ENCODE measurements at places on chromosomes 6 and 20.

DNA sequence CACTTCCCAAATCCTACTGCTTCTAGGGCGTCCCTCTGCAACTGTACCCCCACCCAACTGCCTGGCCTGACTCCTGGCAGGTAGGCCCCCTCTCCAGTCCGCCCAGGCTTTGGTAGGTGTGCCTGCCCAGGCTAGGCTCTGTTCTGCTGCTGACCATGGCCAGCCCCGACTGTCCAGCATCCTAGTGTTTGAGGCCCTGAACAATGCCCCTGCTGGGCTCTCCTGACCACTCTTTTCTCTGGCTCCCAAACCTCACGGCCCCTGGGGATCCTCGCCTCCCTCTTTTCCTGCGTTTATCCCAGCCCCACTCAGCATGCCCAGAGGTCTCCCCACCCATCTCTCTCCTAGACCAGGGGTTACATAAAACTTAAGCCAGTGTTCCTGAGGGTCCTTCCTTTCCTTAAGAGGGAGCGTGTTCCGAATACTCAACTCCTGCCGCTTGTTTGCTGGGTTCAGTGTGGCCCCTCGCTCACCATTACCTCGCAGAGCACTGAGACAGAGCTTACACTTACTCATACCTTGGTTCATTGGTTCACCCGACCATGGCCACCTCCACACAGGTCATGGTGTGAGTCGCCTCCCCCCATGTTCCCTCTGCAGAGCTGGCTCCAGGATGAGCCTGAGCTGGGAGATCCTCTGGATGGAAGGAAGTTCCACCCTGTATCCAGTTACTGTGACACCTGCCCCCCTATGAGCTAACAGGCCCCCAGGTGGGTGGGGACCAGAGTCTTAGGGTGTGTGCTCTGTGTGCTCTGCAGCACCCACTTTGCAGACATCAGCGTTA, 21.0 kb upstream of the MYT1 start:
- no peak for DNase-seq

GRCh38 chr6:28769626-28770402, 154.0 kb downstream of the TRIM27 start:
- DNase-seq: no peak

- no peak for DNase-seq
Observed at GRCh38 chr6:88004707-88005106, 42.9 kb upstream of the SPACA1 start.

- peak; percentile 33 for DNase-seq
Observed at GRCh38 chr6:89117211-89118108, at the start of gene SRSF12. TSS of gene SRSF12 (minus strand) at chr6:89118071. CDS start at chr6:89117887, 184 bp downstream.

GRCh38 chr6:30565772-30566171, 5.5 kb upstream of the ABCF1 start:
- no peak for DNase-seq

- no peak for DNase-seq
Observed at GRCh38 chr6:160790028-160790792, 88.2 kb downstream of the PLG start.

GRCh38 chr6:52410979-52411378, 9.2 kb upstream of the EFHC1 start:
- DNase-seq: no peak

DNA sequence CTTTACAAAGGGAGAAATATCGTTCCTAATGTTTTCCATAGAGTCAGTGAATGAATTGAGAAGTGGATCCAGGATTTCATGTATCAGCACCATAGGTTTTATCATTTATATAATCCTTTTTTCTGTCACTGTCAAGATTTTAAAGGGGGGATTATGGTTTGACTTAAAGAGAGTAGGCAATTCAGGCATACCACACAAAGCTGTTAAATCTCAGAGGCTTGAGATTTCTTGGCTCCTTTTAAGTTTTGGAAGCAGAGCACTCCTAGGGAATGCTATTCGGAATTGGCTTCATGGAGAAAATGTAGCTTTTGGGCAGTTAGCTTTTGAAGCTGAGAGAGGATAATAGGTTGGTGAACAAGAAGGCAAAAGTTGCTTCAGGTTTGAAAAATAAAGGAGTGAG, 274.7 kb downstream of the SOX4 start:
- DNase-seq: no peak

GRCh38 chr6:446418-447366, 55.1 kb downstream of the IRF4 start:
- no peak for DNase-seq

GRCh38 chr6:159193923-159194322, 24.7 kb downstream of the FNDC1 start:
- DNase-seq: no peak

GRCh38 chr20:61440548-61441055, 188.5 kb downstream of the CDH4 start:
- DNase-seq: no peak

DNA sequence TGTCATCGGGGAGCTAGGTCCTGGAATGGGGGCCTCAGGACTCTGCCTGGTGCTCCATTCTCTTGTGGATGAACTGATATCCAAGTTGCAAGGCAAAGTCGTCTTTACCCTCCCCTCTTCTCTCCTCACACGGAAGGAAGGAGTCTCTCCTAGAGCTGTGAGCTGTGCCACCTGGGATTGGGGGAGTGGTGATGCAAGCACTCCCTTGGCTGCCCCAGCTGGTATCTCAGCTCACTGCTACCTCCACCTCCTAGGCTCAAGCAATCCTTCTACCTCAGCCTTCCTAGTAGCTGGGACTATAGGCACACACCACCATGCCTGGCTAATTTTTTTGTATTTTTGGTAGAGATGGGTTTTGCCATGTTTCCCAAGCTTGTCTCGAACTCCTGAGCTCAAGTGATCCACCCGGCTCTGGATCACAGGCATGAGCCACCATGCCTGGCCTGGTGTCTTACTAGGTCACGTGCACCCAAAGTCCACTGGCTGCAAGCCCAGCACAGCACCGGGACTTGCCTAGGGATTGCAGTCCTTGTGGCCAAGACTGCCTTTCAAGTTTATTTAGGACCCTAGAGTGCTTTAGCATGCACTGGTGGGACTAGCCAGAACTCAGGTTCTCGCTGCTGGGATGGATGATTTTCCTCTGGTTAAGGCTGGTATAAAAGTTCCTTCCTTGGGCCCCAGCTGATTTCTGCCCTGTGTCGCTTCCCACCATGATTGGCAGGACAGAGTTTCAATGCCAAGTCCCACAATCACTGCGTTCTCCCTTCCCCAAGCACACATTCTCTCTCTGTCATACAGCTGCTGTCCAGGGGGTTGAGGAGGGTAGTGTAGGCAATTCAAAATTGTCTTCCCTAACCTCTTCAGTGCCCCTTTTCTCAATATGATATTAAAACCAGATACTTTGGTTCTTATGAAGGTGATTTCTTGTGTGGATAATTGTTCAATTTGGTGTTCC, 33.5 kb downstream of the SMAP1 start:
- DNase-seq: no peak

- no peak for DNase-seq
Observed at GRCh38 chr6:8446391-8446790, 11.0 kb upstream of the SLC35B3 start.

DNA sequence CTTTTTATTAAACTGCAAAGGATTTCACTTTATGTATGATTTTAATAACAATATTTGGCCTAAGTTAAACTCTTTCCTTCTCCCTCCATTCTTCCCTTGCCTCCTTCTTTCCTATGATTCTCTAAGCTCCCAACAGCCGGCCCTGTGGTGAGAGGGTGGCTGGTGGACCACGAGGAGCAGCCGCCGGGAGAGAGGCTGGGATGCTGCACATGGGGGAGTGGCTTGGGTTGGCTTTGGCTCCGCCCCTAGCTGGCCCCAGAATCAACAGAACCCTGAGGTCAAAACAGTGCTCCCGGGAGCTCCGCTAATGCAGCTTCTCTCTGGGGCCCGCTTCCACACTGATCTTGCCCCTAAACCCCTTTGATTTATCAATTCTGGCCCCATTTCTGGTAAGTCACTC, 389.8 kb upstream of the AGPAT4 start:
- no peak for DNase-seq

GRCh38 chr6:144347448-144347759, 62.3 kb downstream of the UTRN start:
- no peak for DNase-seq

- no peak for DNase-seq
Observed at GRCh38 chr20:19976595-19977372, 40.4 kb upstream of the NAA20 start.

GRCh38 chr6:106356378-106356777, 4.1 kb upstream of the CRYBG1 start:
- DNase-seq: no peak

DNA sequence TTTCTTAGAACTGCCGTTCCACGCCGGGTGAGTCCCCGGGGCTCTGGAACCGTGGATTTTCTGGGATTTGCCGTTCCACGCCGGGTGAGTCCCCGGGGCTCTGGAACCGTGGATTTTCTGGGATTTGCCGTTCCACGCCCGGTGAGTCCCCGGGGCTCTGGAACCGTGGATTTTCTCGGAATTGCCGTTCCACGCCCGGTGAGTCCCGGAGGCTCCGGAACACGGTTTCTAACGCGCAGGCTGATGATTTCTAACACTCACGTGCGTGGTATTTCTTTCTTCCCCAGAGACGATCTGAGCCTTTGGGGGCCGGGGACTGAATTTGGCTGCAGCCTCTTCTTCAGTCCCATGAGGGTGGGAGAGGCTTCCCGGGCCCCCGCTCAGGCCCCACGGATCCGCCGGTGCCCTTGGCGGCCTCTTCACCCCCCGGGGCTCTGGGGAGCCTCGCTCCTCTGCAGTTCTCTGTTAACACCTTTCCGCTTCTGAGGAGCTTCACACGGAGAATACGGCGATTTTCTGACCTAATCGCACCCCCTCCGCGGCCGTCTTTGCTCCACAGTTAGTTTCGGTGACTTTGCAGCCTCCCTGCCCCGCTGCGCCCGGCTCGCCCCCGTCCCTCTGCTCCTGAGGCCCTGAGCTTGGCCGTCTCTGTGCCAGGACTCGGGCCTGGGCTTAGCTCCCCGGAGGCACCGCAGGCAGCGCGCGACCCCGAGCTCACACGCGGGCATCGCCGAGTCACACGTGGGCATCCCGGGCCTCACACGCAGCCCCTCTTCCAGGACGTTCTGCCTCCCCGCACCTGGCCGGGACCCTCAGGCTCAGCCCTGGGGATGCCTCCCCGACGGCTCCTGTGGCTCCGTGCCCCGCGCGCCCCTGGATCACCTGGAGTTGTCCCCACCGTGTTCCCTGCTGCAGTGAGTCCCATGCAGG, 7.2 kb upstream of the KIF25 start:
- DNase-seq: no peak

GRCh38 chr6:116059713-116060571, 749 bp downstream of the FRK start:
- DNase-seq: no peak

DNA sequence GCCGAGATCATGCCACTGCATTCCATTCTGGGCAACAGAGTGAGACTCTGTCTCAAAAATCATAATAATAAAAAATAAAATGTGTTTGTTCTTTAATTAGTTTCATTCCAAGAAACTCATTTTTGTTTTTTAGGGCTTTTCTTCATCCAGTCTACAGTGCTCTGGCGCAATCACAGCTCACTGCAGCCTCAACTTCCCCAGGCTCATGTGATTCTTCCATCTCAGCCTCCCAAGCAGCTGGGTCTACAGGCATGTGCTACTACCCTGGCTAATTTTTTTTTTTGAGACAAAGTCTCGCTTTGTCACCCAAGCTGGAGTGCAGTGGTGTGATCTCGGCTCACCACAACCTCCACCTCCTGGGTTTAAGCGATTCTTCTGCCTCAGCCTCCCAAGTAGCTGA, 143.6 kb upstream of the JARID2 start:
- DNase-seq: no peak

DNA sequence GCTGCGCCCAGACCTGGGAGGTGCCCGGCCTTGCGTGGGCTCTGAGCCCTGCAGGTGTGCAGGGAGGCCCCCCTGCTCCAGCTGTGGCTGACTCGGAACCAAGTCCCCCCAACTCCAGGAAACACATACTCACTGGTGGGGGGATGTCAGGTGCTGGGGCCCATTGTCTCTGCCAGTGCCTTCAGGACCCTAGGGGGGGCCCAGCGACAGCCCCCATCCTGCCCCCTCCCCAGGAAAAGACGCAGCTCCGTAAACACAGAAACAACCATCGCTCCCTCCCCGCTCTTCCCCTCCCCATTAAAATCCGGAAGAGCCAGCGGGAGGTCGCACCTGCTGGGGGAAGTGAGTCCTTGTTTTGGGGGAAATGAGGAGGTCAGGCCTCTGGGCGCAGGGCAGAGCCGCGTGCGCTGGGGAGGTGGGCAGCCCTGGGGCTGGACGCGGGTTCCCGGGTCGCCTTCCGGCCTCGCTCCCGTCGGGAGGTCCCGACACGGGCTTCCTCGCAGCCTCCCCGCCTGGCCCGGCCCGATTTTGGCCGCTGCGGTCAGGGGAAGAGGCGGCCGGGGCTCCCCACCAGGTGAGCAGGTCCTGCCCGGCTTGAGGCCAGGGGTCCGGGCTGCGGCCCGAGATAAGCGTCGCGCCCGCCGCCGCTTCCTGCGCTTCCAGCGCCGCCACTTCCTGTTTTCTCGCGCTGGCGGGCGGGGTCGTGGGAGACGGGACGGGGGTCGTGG, 6.2 kb downstream of the C20orf204 start:
- no peak for DNase-seq
